ENCODE measurements at places on chromosomes 1 and 21.

DNA sequence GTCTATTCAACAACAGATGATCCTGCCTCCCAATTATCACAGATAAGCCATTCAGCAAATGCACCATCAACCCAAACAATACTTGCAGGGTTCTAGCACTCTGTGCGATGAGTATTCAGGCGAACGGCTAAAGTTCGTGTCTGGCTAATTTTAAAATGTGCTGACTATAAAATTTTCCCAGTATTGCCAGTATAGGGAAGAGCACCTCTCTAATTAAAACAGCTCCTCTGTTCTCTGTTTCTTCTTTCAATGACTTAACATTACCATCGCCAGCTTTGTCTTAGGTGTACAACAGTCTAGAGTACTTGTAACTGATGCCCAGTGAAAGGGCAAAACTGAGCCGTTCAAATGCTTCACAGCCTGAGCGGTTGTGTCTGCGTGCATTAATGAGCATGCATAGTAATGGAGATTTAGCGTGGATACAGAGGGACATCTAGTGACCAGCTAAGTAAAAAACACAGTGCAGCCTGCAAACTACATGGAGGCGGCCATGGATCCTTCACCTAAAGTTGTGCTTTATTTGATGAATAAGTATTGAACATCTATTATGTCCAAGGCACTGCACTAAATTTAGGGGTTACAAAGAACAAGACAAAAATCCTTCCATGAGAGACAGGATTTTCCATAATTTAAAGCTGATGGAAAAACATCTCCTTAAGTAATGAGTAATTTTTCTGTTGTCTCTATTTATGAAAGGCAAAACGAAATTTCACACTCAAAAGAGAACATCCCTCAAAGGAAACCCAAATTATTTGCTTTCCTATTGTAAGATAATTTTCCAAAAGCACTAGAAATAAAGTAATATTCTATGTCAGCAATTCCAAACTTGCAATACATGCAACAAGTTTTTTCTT lies 120.0 kb downstream of the SETD4 start:
- DNase-seq = peak; percentile 70

DNA sequence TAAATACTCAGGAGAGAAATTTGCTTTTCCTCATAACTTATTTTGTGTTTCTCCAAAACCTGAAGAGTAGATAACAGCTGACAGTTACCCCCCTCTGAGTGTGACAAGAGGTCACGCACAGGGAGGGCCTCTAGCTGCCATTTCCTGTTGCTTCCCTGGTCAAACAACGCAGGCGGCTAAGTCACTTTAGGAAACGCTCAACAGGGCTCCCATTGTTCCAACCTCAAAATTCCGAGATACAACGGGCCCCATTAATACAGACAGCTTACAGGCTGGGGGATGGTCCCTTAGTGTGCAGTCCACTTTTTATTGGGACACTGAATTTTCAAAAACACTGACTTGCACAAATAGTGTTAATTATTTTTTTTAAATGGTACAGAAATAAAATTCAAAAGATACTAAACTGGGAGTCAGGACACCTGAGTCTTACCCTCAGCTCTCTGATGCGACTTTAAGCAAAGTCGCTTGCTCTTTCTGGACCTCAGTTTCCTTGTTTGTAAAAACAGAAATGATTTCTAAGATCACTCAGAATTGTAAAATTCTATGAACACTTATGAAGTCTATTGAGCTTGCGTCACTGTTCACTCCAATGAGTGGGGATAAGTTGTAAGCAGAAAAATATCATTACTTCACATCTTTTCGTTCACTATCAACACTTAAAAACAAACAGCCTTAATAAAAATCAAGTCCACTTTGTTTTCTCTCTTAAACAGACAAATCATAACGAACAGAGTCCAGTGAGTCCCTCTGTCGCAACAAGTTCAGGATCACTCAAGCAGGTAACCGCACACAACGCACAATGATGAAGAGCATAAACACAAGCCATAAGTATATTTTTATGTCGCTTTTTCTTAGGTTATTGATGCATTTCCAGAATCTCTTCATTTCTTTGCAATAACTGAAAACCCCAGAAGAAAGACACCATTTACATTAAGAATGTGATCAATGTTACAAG lies 13.5 kb downstream of the LZIC start:
- DNase-seq = no peak

GRCh38 chr1:67188137-67188536 lies 21.9 kb downstream of the IL23R start:
- DNase-seq = no peak

DNA sequence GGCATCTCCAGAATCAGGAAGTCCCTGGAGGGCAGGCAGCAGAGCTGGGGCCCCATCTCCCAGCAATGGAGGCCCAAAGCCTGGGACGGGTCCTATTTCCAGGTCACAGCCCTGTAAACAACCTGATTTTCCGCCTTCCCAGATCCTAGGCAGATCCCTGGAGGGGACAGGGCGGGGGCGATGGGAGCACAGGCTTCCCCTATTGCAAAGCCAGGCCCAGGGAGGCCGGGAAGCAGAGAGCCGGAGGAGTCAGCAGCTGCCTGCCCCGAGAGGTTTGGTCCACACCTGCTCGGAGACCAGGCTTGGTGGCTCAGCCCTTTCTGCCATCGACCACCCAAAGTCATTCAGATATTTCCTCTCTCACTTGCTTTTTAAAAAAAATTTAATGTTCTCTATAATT lies 29.2 kb downstream of the CASZ1 start:
- DNase-seq = no peak

GRCh38 chr1:37479255-37480124 lies 5.1 kb downstream of the ZC3H12A start:
- peak; percentile 49 for DNase-seq

- DNase-seq = no peak
These were observed 287.8 kb downstream of the RRAGC start for GRCh38 chr1:38571726-38572125.

GRCh38 chr1:65939636-65940035 lies 146.9 kb downstream of the PDE4B start:
- DNase-seq = no peak

- DNase-seq = no peak
These were observed 27.2 kb upstream of the LRRC8C start for GRCh38 chr1:89605692-89606091.

GRCh38 chr1:61152469-61153105 lies 70.2 kb downstream of the NFIA start:
- no peak for DNase-seq

GRCh38 chr1:29932626-29933025 lies 696.3 kb downstream of the PTPRU start:
- DNase-seq = no peak

- no peak for DNase-seq
These were observed 8.9 kb downstream of the SPATA46 start for GRCh38 chr1:162367772-162368171.

DNA sequence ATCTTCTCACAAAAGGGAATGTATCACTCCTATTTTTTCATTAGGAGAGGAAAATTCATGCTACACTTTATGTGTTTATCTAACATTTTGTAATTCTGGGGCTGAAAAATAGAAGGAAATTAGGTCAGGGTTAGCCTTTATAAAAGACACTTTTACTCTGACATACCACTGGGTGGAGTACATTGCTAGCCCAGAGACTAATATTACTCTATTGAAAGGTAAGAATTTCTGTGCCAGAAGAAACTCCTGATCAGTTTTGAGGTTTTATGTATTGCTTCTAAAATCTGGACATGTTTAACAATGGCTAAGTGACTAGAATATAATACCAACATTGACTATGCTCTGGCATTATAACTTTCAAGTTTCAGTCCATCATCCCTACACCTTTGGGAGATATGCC lies 724.6 kb downstream of the USP25 start:
- DNase-seq = no peak

DNA sequence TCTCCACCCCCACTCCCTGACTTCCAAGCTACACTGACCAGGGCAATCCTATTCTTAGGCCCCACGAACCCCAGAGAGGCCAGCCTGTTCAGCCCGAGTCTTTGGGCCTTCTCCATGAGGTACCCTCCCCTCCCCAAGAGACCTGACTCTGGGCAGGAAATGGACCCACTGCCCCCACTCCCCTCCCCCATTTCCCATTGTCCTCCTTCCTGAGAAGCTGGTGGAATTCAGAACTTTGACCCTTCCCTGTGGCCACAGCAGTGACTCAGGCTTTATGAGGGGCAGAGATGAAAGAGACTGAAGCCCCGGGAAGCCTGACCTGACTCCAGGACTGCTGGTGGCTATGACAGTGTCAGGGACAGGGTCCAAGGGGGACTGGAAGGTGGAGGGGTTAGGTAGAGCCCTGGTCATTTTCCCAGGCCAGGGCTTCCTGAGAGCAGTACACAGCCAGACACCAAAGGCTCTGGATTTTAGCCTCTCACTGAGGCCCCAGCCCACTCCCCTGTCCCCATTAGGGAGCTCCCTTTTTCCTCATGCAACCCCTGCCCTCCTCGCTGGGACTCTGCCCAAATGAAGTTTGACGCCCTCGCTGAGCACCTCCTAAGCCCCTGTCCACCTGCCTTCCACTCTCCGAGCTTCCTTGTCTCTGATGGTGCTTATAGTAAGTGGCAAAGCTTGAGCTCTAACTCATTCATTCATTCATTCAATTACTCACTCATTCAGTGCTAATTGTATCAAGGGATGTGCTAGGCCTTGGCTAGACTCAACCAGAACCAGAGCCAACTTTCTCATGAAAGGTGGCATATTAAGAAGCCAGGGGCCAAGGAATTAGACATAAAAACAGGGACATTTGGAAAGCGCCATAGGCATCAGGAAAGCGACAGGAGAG lies 3.0 kb downstream of the CRYBG2 start:
- no peak for DNase-seq

GRCh38 chr1:156214024-156214748 lies 1.4 kb downstream of the PMF1 start:
- DNase-seq = no peak

DNA sequence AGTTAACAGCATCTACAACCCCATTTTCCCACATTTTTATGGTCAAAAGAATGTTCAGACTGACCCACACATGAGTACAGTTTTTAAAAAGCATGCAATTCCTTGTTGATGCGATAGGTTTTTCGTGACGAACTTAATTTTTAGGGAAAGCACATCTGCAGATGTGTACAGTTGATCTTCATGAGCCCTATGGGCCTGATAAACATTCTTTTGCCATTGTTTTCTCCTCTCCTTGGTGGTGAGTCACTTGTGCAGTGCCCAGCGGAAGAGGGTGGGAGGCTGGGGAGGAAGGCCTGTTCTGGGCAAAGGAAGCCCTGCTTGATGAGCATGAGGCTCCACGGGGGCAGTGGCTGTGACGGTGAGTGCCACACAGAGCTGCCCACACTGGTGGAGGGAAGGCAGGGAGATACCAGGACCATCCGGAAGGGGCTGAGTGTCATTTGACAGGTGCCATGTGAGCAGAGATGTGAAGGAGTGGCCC lies 5.3 kb downstream of the ARF1 start:
- no peak for DNase-seq

- DNase-seq = no peak
These were observed 45.3 kb downstream of the STXBP3 start for GRCh38 chr1:108791790-108792189.

DNA sequence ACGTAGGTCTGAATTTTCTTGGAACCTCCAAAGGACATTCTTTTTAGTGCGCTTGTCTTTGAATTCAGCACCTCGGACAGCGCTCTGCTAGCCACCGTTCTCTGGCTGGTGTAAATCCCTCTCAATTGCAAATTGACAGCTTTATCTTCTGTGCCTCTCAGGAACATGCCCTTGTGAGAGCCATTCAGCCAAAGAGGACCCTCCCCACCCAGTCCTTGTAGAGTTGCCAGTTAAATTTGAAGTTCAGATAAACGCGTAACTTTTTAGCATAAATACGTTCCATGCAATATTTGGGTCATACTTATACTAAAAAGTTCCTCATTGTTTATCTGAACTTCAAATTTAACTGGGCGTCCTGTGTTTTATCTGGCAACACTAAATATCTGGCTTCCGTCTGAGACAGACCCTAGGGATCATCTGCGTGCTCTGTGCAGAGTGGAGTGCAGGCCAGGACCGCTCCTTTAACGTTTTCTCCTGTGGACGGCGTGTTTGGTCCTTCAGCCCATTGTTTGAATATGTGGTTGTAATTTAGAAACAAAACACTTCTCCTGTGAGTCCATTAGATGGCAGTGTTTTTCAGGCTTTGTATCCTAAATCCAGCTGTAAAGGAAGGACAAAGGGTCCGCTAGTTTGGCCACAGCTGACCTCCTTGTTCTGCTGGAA lies 7.0 kb downstream of the KCNAB2 start:
- DNase-seq = peak; percentile 68

- DNase-seq = no peak
These were observed 26.0 kb upstream of the CNTN2 start for GRCh38 chr1:205017001-205017400.

DNA sequence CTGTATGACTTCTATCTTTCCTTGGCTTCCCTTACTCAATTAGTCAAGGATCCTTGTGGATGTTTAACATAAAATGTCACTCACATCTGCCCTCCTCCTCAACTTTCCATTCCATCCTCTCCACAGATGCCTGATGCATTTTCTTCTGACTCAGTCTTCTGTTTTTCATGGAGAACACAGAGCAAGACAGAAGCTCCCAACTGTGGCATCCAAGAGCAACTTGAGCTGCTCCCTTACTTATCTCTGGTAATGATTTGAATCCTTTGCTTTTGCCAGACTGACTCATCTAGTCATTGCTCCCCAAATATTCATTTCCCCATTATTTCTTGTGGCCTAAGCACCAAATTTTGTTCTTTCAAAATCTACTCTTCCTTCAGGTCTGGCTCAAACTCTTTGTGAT lies 120.6 kb downstream of the LYPLAL1 start:
- DNase-seq = no peak

DNA sequence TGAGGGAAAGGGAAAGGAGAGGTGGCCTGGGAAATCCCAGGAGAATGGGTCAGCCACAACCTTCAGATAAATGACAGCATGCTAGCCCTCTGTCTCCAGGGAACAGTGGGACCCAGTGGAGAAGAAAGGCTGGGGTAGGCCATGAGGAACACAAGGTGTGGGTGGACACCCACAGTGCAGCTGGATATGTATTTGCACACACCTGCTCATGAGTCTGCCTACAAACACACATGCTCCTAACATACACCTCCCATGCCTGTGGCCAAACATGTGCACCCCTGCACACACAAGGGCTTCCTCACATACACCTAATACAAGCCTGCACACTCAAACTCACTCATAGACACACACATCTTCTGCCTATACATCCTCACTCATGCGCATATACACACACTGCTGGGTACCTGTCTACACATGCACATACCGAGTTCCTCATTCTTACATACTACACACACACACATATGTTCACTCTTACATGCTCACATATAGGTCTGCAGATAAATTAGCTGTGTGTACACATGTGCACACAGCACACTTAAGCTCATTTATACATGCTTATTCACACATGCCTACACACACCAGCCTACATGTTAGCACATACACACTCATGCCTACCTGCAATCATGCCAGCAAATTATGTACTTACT lies 3.6 kb downstream of the C1orf216 start:
- DNase-seq = no peak

GRCh38 chr21:27220416-27220815 lies 253.5 kb upstream of the ADAMTS5 start:
- DNase-seq = no peak

- peak; percentile 68 for DNase-seq
These were observed at the start of gene WNT9A for GRCh38 chr1:227947676-227948492. Gene WNT9A (minus strand): TSS chr1:227947932. CDS start chr1:227947887, 45 bp downstream.

DNA sequence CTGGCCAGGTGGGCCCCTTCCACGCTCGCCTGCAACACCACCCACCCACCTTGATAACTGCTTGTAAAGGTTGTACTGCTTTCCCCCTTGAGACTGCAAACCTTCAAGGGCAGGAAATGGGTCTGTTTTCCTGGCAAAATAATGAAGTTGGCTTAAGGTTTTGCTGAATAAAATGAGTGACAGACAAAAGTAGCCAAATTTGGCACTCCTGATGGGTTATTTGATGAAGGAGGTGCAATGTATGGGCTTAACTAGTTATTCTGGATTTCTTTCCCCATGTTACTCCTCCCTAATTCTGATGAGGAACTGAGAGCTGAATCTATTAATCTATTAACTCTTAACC lies 14.6 kb upstream of the HLCS start:
- no peak for DNase-seq
